ENCODE measurements at places on chromosomes 2 and 18. TPM values are rescaled to one million over a fixed set of nuclear protein-coding genes. Genes with fewer than 3 reads are reported as not detected.

- DNase-seq, result no peak
- H3K27ac ChIP-seq, result no peak overlapping the region
- no peak overlapping the region for H3K4me3 ChIP-seq
- no peaks in the 10 kb centered on the region for H3K27me3 ChIP-seq
- H3K4me1 ChIP-seq, result 0 out of 2 replicates have a peak, but pooled peaks cover 4% of the 10 kb centered on the region
Observed at GRCh38 chr18:63071701-63072141, 247.8 kb downstream of the BCL2 start.

- H3K4me3 ChIP-seq, result no peak overlapping the region
- H3K36me3 ChIP-seq, result no peaks in the 10 kb centered on the region
- no peak for DNase-seq
- H3K27ac ChIP-seq, result no peak overlapping the region
Observed at GRCh38 chr2:120373424-120373823, 27.5 kb downstream of the INHBB start.

- DNase-seq, result no peak
- H3K4me1 ChIP-seq, result peaks cover 18% of the 10 kb centered on the region
- no peaks in the 10 kb centered on the region for H3K36me3 ChIP-seq
- H3K4me3 ChIP-seq, result no peak overlapping the region
- no peaks in the 10 kb centered on the region for H3K27me3 ChIP-seq
- no peak overlapping the region for H3K27ac ChIP-seq
Observed at GRCh38 chr18:61198486-61198885, 134.7 kb upstream of the CDH20 start.

GRCh38 chr2:158619496-158619895, 162.7 kb downstream of the PKP4 start:
- peaks cover 7% of the 10 kb centered on the region for H3K4me1 ChIP-seq
- H3K36me3 ChIP-seq, result peaks cover 19% of the 10 kb centered on the region
- H3K27ac ChIP-seq, result no peak overlapping the region
- no peaks in the 10 kb centered on the region for H3K27me3 ChIP-seq
- peak; percentile 56 for DNase-seq
- no peak overlapping the region for H3K4me3 ChIP-seq

- H3K4me1 ChIP-seq, result no peaks in the 10 kb centered on the region
- DNase-seq, result no peak
- no peak overlapping the region for H3K4me3 ChIP-seq
- H3K27me3 ChIP-seq, result no peaks in the 10 kb centered on the region
Observed at GRCh38 chr2:159484532-159484931, 131.8 kb downstream of the BAZ2B start.

DNA sequence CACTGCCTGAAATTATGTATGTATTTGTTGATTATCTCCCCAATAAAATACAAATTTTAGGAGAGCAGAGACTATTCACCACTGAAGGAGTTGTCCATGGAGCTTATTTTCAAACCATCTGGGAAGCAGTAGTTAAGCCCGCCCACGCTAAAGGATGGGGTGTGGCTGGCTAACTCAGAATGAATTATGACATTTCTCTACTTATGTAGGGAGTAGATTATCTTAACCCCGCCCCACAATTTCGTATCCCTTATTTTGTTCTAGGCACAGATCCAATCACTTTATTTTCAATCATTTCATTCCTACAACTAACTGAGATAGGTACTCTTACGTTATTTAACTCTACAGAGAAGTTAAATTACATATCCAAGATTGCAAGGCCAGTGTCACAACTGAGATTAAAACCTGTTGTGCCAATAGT, 1.4 kb upstream of the LAPTM4A start:
- peak overlapping the region; percentile 97 for H3K4me3 ChIP-seq
- H3K36me3 ChIP-seq, result no peaks in the 10 kb centered on the region
- no peaks in the 10 kb centered on the region for H3K27me3 ChIP-seq
- peak; percentile 94 for DNase-seq

DNA sequence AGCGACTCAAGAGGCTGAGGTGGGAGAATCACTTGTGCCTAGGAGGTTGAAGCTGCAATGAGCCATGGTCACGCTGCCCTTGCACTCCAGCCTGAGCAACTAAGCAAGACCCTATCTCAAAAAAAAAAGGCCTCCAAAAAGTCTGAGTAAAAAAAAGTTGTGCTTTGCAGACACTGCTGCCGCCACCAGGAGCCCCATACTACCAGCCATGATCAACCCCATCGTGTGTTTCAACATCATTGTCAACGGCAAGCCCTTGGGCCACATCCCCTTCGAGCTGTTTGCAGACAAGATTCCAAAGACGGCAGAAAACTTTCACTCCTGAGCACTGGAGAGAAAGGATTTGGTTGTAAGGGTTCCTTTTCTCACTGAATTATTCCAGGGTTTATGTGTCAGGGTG, 137.1 kb downstream of the INO80D start:
- no peaks in the 10 kb centered on the region for H3K4me1 ChIP-seq
- H3K27ac ChIP-seq, result no peak overlapping the region
- H3K4me3 ChIP-seq, result no peak overlapping the region

GRCh38 chr2:36459725-36460137, 104.2 kb downstream of the CRIM1 start:
- peaks cover 64% of the 10 kb centered on the region for H3K4me1 ChIP-seq
- peaks cover 56% of the 10 kb centered on the region for H3K36me3 ChIP-seq
- peak; percentile 47 for DNase-seq
- H3K4me3 ChIP-seq, result no peak overlapping the region

DNA sequence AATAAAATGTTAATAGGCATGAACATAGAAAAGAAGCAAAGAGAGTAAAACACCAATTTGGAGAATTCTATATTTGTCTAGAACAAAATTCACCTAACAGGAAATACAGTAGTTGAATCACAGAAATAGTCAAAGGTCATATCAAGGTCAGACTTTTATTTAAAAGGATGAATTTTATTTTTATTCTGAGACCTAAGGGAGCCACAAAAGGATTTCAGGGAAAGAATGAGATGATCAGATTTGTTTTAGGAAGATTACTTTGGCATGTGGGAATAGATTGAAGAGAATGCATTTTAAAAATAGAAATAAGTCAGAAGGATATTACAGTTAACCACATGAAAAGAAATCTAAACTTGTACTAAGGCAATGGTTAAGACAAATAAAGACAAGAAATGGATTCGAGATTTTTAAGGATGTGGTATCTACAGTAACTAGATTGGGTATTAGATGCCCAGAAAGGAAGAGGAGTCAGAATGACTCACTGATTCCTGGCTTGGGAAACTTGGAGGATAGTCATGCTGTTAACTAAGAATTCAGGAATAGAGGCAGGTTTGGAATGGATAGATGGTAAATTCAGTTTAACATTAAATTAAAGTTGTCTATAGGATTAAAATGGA, 56.0 kb downstream of the METTL4 start:
- H3K4me1 ChIP-seq, result peaks cover 24% of the 10 kb centered on the region
- DNase-seq, result peak; percentile 89
- H3K4me3 ChIP-seq, result peak overlapping the region; percentile 13
- H3K27me3 ChIP-seq, result no peaks in the 10 kb centered on the region
- no peaks in the 10 kb centered on the region for H3K36me3 ChIP-seq

- H3K27me3 ChIP-seq, result no peaks in the 10 kb centered on the region
- H3K4me1 ChIP-seq, result 0 out of 2 replicates have a peak, but pooled peaks cover 3% of the 10 kb centered on the region
- no peak for DNase-seq
- H3K27ac ChIP-seq, result no peak overlapping the region
Observed at GRCh38 chr2:160499865-160500264, 6.3 kb upstream of the RBMS1 start.

DNA sequence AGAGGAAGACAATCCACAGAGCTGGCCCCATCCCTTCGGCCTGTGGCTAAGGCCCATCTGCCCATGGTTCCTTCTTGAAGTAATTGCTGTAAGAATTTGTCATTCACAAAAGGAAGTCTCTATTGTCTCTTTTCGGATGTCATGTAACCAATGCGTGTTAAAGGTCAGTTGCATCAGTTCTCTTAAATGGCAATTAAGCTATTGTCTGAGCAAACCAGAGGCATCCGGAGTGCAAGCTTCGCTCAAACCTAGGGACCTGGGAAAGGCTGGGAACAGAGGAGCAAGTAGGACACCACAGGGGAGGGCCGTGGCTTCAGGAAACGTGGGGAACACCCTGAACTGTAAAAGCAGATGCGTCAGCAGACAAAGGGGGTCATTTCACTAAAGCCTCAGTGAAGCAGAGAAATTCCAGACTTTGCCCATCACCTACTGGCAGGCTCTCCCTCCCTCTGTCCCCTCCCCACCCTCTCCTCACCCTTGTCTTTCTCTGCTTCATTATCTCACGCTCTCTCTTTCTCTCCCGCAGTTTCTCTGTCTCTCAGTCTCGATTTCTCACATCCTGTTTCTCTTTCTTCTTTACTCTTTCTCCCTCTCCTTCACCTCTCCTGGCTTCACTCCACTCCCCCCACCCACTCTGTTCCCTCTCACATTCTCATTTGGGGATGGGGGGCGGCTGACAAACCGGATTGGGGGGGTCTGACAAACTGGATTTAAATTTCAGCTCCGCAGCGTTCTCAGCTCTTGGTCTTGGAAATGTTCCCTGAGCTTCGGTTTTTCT, 204.6 kb upstream of the TNP1 start:
- H3K4me3 ChIP-seq, result peak overlapping the region; percentile 50
- H3K36me3 ChIP-seq, result no peaks in the 10 kb centered on the region
- peaks cover 19% of the 10 kb centered on the region for H3K4me1 ChIP-seq
- H3K27ac ChIP-seq, result peak overlapping the region; percentile 65
- peak; percentile 68 for DNase-seq
- no peaks in the 10 kb centered on the region for H3K27me3 ChIP-seq

DNA sequence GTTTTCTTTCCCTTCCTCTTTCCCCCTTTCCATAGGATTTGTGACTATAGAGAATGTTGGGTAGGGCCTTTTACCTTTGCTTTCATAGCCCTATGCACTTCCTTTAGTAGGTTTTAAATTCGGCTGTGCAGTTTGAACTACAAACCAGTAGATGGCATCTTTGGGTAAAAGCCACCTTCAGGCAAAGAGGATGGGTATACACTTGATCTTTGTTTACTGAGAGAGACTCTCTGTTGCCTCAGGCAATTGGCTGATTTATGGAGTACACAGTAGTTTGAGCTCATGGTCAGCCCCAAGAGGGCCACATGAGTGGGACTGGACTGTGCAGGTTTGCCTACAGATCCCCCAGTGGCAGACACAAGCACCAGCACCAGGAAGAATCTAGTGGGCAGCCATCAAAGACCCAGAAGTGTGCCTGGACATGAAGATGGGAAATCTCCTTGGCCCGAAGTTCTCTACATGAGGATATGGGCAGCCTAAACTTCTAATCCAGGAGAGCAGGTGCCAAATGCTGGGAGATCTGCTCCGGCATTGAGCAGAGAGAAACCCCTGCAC, 1304.3 kb upstream of the DDX18 start:
- no peak overlapping the region for H3K27ac ChIP-seq
- H3K4me3 ChIP-seq, result no peak overlapping the region
- no peaks in the 10 kb centered on the region for H3K36me3 ChIP-seq

ST8SIA5 gene
- total RNA-seq, result 0.13 TPM

CCDC178 gene
- not detected for total RNA-seq

Measured in GM23248 (cell line).